BJ (cell line): ENCODE measurements at places on chromosomes 3 and 15. TPM values are rescaled to one million over a fixed set of nuclear protein-coding genes. Genes with fewer than 3 reads are reported as not detected.
A peak's percentile ranks its signal among the peaks of the same experiment; 100 is the strongest.

- DNase-seq: no peak
These were observed 760.4 kb downstream of the ZPLD1 start for GRCh38 chr3:103195216-103195615.

- DNase-seq: peak; percentile 51
These were observed 1.5 kb downstream of the ZIC1 start for GRCh38 chr3:147410526-147411237.

- no peak for DNase-seq
These were observed 1036.6 kb downstream of the IGSF11 start for GRCh38 chr3:117998071-117998470.

GRCh38 chr3:138914870-138915502 lies 32.0 kb downstream of the FOXL2 start:
- DNase-seq: no peak

DNA sequence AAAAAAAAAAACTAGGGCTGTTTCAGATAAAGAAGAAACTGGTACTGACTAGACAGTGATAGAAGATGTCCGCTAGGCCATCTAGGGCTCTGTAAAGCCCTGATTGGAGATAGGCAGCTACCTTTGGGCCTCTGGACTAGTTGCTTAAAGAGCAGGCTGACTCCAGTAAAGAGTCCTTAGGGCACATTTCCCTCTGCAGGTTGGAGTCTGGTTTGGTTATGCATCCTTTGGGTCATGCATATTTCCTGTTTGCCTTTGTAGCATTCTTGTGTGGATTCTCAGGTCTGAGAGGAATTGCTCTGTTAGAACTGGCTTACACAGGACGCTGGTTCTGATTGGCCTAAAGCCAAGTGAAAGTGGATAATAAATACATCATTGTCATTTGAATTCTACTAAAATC lies 165.5 kb upstream of the LRRN1 start:
- no peak for DNase-seq

- no peak for DNase-seq
These were observed 578.3 kb downstream of the PDCD6IP start for GRCh38 chr3:34376691-34377090.

GRCh38 chr3:197191897-197192296 lies 106.5 kb downstream of the DLG1 start:
- no peak for DNase-seq

- no peak for DNase-seq
These were observed 250.5 kb downstream of the UACA start for GRCh38 chr15:70512772-70513362.

CLDN1 gene
- polyA plus RNA-seq: 1.3 and 1.7 TPM in 2 replicates

TMEM212 gene
- not detected in 2 replicates for polyA plus RNA-seq

C3orf22 gene
- not detected in 2 replicates for polyA plus RNA-seq
